ENCODE measurements at places on chromosomes 16 and 17.

DNA sequence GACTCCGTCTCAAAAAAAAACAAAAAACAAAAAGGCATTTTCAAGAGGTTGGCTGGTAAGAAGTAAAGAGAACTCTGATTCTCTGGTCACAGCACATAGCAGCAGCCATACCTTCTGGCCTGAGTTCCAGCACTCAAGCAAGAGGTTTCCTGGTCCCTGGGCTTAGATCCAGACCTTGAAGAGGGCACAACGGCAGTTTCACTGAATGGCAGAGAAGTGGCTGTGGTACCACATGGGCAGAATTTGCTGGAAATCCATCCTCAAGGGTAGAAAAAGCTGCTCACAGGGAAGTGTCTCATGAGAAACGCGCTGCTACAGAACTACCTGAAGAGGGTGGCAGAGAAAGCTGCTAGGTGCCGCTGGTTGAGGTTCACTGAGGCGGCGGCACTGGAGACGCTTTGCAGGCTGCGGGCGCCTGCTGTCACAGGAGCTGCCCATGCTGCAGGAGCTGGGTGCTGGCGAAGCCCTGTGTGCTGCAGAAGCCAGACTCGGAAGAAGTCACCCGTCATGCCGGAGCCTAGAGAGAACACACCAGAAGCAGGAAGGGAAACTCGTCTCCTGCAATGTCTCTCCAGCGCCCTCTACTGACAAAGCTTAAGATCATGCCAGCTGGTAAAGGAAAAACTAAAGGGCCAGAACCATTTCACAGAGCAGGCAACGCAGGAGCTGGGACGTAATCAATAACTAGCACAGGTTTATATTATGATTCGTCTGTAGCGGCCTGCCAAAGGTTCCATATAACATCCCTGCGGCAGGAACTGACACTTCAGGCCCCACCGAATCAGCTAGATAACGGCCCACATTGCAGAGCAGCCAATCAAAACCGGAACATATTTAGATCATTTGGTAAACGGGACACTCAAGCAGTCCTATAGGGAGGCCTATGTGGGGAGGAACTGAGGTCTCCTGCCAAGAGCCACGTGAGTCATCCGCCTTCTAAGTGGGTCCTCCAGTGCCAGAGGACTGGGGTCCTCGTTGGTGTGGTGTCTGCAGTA lies 5.4 kb upstream of the ZNF213 start:
- peak; percentile 57 for DNase-seq

- DNase-seq, result no peak
Observed at GRCh38 chr16:19138601-19139000, 24.8 kb downstream of the ITPRIPL2 start.

GRCh38 chr17:29451121-29451742 lies 61.1 kb downstream of the TAOK1 start:
- no peak for DNase-seq

- DNase-seq, result no peak
Observed at GRCh38 chr16:77943801-77944200, 78.5 kb upstream of the CLEC3A start.

DNA sequence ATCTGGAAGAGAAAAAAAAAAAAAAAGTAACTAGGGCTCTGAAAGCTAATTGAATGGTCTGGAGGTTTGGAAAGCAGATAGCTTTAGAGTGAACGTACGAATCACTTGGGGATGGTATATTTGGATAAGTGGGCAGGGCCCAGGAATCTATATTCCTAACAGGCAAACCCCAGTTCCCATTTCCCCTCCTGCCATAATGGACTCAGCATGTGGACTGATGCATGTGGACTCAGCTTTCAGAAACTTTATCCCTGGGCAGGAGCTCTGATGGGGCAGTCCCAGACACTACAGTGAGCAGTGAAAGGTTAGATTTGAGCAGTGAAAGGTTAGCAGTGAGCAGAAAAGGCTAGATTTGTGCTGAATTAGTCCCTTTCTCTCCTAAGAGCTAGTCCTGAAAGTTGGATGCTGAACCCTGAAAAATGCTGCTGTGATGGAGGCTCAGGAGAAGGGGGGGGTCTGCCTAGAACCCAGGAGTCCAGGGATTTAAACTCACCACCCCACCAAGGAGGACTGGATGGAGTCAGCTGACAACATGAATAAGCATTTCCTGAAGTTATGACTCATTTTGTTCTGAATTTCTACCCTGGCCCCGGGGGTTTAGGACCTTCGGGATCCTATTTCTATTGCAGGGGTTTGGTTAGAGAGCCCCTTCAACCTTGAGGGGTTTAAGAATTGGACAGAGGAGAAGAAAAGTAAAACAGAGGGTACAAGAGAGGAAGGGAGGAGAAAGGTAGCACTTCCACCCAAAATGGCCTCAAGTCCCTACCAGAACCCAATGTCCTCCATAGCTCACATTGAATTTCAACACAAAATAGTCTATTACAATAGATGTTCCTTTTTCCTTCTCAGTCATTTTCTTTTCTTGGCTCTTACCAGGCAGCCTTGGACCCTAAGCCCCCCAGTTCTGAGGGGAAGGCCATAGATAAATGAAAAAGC lies 10.3 kb upstream of the FZD2 start:
- no peak for DNase-seq

GRCh38 chr17:17767154-17767869 lies 69.5 kb downstream of the SREBF1 start:
- DNase-seq, result no peak

GRCh38 chr17:44623070-44623725 lies 33.1 kb upstream of the MEIOC start:
- peak; percentile 41 for DNase-seq

GRCh38 chr16:46899443-46900143 lies 15.4 kb downstream of the GPT2 start:
- no peak for DNase-seq

GRCh38 chr16:56451753-56452689 lies 667 bp downstream of the OGFOD1 start:
- DNase-seq, result peak; percentile 75

DNA sequence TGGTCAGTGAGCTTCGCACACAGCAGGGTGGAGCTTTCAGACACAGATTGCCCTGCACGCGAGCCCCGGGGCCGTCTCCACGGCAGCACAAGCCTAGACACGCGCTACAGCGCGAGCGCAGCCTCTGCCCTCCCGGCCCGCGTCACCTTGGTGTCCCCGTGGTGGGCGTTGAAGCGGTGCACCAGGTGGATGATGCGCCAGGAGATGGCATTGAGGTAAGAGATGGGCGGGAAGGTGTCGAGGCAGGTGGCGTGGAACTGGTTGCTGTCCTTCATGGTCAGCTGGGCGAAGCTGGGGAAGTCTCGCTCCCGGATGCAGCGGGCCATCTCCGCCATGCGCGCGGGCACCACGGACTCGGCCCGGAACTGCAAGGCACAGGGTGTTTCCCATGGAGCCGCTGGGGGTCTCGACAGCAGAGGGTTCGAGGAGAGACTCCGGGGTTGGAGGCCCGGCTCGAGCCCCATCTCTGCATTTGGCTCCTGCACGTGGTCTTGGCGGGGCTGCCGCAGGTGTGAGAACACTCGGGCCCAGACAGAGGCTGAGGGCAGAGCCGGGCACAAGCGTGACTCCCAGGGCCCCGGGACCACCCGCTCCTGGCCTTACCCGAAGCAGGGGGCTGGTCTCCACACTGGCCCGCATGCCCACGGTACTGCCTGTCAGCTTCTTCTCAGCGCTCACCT lies 4.3 kb upstream of the CYBA start:
- DNase-seq, result no peak

- no peak for DNase-seq
Observed at GRCh38 chr17:42577140-42577531, 393 bp downstream of the PSMC3IP start.

GRCh38 chr16:58381661-58382060 lies 10.6 kb upstream of the GINS3 start:
- DNase-seq, result no peak

- DNase-seq, result no peak
Observed at GRCh38 chr17:39775031-39775430, 37.3 kb downstream of the GRB7 start.

- no peak for DNase-seq
Observed at GRCh38 chr16:81831722-81832126, 52.6 kb downstream of the PLCG2 start.

DNA sequence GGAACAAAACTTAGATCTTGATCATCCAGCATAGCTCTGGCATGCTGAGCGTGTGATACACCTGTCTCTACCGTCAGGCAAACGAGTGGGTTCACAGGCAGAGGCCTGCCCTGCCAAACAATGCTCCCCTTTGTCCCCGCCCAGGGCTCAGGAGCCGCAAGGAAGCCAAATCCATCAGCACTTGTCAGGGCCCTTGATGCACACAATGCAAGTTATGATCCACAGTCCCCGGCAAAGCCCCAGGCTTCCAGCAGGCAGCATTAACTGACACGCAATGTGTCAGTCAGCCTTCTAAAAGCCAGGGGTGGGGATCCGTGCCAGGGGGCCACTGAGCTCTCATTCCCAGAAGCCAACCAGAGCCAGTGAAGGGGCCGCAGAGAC lies 460.9 kb downstream of the SLC39A11 start:
- no peak for DNase-seq

GRCh38 chr17:60481604-60482003 lies 44.4 kb downstream of the APPBP2 start:
- no peak for DNase-seq

GRCh38 chr17:1750628-1751027 lies 8.0 kb downstream of the SERPINF2 start:
- DNase-seq, result no peak

GRCh38 chr16:2856061-2856670 lies 1.8 kb downstream of the PRSS22 start:
- peak; percentile 49 for DNase-seq

DNA sequence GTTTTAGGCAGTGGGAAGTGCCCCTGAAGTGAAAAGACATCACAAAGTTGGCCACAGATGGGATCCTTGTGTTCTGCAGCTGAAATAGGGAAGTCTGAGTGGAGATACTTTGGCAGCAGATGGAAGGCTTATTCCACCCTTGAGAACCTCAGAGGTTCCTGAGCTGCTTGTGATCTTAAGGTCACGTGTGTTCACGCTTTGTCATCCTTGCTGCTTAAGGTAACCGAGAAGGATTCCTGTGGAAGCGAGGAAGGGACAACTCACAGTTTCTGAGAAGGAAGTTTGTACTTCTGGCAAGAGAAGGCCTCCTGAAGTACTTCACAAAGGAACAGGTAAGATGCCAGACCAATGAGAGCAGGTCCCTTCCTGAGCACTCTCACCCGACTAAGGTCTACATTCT lies 12.2 kb downstream of the ADAP2 start:
- no peak for DNase-seq

DNA sequence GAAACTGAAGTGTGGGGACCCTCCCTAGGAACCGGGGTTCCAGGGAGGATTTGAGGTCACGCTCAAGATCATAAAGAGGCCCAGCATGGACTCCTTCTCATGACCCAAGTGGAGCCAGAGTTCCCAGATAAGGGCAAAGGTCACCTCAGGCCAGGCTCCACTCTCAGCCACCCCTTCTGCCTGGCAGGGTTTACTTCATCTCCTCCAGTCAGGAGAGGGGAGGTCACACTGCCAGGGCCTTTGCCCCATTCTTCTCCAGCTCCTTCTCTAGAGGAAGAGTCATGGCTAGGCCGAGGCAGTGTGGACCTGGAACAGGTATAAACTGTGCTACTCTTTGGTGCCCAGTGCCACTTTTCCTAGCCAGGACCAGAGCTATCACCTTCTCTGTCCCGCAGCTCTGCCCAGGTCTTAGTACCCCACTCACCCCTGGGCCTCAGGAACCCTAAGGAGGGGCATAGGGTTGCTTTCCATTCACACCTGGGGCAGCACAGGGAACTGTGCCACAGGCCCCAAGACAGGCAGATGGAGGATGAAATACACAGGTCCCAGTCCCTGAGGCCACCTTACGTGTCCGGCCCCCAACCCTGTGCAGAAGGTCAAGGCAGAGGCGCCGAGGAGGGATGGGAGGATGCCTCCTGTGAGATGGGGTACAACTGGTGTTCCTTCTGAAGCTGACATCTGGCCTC lies 879 bp upstream of the ACSF2 start:
- DNase-seq, result no peak

DNA sequence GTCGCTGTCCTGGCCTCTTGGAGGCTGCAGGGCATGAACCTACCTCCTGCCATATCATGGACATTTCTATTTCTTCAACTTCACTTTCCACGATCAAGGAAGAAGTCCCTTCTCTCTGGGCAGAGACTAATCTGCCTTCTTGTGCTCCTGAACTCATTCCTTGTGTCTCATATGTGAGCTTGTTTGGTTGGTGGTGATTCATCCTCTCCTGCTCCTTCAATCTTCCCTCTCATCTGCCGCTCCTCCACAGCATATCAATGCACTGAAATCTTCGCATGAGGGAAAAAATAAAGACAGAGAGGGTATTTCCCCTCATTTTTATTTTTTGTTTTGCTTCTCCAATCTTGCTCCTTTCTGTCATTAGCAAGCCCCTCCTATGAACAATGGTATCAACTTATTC lies 571.7 kb upstream of the GOT2 start:
- no peak for DNase-seq

DNA sequence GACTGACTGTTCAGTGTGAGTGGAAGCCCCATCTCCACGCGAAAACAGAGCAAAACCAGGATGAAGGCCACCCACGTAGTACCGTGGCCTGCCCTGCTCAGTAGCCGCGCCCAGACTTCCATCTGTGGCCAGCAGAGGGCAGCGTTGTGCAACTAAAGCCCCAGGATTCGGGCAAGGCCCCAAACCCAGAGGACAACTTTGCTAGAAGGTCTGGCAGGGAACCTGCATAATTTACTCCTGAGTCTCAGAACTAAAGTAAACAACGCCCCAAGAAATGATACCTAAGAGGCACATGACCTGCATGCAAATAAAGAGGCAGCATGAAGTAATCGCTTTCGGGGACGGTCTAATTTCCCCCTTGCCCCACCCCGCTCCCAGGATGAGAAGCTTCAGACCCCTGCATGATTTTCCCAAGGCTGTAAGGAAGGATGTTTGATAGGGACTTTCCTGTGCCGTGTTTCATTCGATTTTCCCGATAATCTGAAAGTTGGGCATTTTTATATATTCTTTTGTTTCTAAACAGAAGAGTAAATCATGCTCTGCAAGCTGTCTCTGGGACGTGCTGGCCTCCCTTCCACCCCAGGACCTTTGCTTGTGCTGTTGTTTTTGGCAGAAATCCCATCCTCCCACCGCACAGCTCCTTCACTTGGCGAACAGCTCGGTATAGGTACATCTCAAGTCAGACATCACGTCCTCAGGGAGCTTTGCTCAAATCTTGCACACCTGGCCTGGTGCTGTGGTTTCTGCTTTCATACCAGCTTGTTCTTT lies 18.6 kb downstream of the HSBP1 start:
- DNase-seq, result peak; percentile 88

GRCh38 chr16:11497851-11498289 lies 88.8 kb downstream of the LITAF start:
- DNase-seq, result no peak

GRCh38 chr16:49284962-49285361 lies 3.3 kb upstream of the CBLN1 start:
- DNase-seq, result no peak

Measured in D341Med (cell line).